ENCODE measurements at places on chromosomes 11 and 22. TPM values are rescaled to one million over a fixed set of nuclear protein-coding genes. Genes with fewer than 3 reads are reported as not detected.
A peak's percentile ranks its signal among the peaks of the same experiment; 100 is the strongest.

The FGF19 gene
- not detected for total RNA-seq

DNA sequence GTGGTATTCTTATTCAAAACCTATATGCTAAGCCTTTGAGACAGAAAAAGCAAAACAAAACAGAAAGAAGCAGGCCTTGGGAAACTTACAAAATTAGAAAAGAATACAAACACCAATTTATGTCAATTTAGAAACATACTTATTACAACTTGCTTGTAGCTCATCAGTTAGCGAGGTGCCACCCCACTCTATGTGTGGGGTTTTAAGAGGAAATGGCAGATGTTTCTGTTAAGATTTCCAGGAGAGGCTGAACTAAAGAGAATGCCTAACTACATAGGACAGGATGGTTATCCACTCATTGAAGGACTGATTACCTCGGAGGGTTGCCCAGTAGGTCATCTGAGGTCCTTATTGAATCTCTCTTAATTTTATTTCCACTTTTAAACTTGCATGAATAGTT lies 302.0 kb downstream of the ETS1 start:
- peaks cover 6% of the 10 kb centered on the region for H3K4me1 ChIP-seq
- H3K27ac ChIP-seq = no peak overlapping the region
- H3K4me3 ChIP-seq = no peak overlapping the region
- DNase-seq = no peak

The OR4D5 gene
- total RNA-seq = not detected

DNA sequence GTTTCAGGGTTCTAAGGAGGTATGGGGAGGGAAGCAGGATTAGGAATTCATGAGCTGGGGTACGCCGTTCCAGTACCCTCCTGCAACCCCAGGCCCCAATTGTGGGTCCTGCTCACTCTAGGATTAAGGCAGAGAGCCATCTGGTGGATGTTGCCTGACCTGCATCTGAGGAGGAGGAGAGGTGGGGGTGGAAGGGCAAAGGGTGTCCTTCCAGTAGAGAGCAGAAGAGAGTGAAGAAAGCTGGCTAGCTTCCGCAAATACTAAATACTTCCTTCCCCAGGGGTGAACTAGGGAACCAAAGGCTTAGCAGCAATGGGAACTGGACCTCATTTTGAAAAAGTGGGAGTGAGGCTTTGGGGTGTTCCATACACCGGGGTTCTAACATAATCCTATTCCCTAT lies 10.6 kb downstream of the LRRC51 start:
- H3K36me3 ChIP-seq = peaks cover 22% of the 10 kb centered on the region
- no peak overlapping the region for H3K4me3 ChIP-seq
- peaks cover 13% of the 10 kb centered on the region for H3K4me1 ChIP-seq
- H3K27me3 ChIP-seq = no peaks in the 10 kb centered on the region
- H3K27ac ChIP-seq = peak overlapping the region; percentile 56

The SCUBE2 gene
- 1.8 TPM for total RNA-seq

The GPR83 gene
- 0.25 TPM for total RNA-seq

- H3K27ac ChIP-seq = no peak overlapping the region
- H3K4me1 ChIP-seq = peaks cover 34% of the 10 kb centered on the region
- no peak for DNase-seq
- H3K4me3 ChIP-seq = no peak overlapping the region
These were observed 105.0 kb upstream of the SESN3 start for GRCh38 chr11:95335989-95336388.

- no peak for DNase-seq
- H3K27me3 ChIP-seq = peaks cover 66% of the 10 kb centered on the region
- no peak overlapping the region for H3K27ac ChIP-seq
- no peaks in the 10 kb centered on the region for H3K36me3 ChIP-seq
- no peak overlapping the region for H3K4me3 ChIP-seq
These were observed 83.5 kb upstream of the EIF3D start for GRCh38 chr22:36612458-36612857.

The UBXN1 gene
- 82.3 TPM for total RNA-seq

DNA sequence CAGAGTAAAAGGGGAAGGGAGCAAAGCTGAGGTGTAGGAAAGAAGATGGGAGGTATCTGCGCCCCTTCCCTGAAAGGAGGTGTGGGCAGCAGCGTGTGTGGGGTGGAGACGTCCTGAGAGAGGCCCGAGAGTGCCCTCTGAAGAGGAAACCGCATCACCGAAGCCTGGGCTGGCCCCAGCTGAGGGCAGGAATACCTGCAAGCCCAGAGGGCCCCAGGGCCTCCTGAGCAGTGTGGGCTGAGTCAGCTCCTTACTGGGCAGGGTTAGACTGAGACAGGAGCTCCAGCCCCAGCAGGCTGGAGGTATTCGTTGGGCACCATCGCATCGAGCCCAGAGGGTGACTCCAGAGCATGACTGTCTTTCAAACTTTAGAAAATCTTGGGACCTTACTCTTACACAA lies 534.0 kb upstream of the B3GAT1 start:
- H3K27me3 ChIP-seq = peaks cover 49% of the 10 kb centered on the region
- H3K27ac ChIP-seq = no peak overlapping the region
- H3K36me3 ChIP-seq = no peaks in the 10 kb centered on the region
- peaks cover 17% of the 10 kb centered on the region for H3K4me1 ChIP-seq

DNA sequence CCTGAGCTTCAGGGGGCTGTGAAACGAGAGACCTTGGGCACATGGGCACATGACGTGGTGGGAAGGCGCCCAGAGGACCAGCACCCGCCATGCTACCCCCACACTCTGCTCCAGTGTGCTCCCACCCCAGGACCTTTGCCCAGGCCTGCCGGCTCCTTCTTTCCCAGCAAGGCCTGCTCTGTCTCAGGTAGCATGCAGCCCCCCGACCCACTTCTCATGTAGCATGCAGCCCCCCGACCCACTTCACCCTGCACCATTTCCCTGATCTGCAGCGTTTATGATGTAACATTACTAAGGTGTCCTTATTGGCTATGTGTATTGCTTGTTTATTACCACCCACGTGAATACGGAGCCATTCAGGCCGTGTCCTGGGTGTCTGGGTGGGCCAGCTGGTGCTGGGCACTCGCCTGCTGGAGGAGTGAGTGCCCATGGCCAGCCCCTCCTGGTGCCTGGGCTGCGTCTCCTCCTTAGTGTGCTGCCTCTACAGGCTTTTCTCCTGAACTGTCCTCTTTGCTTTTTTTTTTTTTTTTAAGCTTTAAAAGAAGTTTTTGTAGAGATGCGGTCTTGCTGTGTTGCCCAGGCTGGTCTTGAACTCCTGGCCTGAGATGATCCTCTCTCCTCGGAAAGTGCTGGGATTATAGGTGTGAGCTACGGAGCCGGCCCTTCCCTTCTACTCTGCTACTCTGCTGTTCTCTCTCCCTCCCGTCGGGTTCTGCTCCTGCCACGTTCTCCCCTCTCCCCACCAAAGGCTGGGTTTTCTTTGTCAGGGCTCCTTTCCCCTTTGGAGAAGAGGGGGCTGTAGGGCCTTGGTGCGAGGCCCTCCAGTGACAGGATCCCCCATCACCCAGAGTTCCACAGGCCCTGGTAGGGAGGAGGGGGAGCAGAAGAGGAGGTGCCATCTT lies 29.4 kb downstream of the LRP5 start:
- peaks cover 88% of the 10 kb centered on the region for H3K4me1 ChIP-seq
- H3K27ac ChIP-seq = peak overlapping the region; percentile 62
- H3K4me3 ChIP-seq = no peak overlapping the region

GRCh38 chr22:43616645-43617044 lies 195.5 kb downstream of the EFCAB6 start:
- DNase-seq = no peak
- no peak overlapping the region for H3K27ac ChIP-seq
- H3K27me3 ChIP-seq = no peaks in the 10 kb centered on the region
- H3K36me3 ChIP-seq = peaks cover 4% of the 10 kb centered on the region

The CREB3L1 gene
- 40.9 TPM for total RNA-seq

- no peaks in the 10 kb centered on the region for H3K36me3 ChIP-seq
- H3K27ac ChIP-seq = peak overlapping the region; percentile 95
- peak overlapping the region; percentile 73 for H3K4me3 ChIP-seq
- no peak for DNase-seq
- peaks cover 35% of the 10 kb centered on the region for H3K27me3 ChIP-seq
- H3K4me1 ChIP-seq = peaks cover 67% of the 10 kb centered on the region
These were observed 705 bp downstream of the CLDN5 start for GRCh38 chr22:19523240-19524169.

DNA sequence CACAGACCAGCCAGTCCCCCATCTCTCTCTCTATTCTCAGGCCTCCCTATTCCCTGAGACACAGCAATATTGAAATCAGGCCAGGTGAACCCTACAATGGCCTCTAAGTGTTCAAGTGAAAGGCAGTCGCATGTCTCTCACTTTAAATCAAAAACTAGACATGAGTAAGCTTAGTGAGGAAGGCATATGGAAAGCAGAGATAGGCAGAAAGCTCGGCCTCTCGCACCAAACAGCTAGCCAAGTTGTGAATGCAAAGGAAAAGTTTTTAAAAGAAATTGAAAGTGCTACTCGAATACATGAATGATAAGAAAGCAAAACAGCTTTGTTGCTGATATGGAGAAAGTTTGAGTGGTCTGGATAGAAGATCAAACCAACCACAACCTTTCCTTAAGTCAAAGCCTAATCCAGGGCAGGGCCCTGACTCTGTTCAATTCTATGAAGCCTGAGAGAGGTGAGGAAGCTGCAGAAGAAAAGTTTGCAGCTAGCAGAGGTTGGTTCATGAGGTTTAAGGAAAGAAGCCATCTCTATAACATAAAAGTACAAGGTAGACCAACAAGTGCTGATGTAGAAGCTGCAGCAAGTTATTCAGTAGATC lies 19.8 kb upstream of the MPZL2 start:
- H3K27me3 ChIP-seq = no peaks in the 10 kb centered on the region
- no peak overlapping the region for H3K4me3 ChIP-seq
- no peaks in the 10 kb centered on the region for H3K36me3 ChIP-seq
- H3K27ac ChIP-seq = no peak overlapping the region
- DNase-seq = no peak

GRCh38 chr11:135008001-135008405 lies 596.0 kb upstream of the B3GAT1 start:
- no peak for DNase-seq
- no peak overlapping the region for H3K4me3 ChIP-seq
- no peak overlapping the region for H3K27ac ChIP-seq
- no peaks in the 10 kb centered on the region for H3K36me3 ChIP-seq
- H3K4me1 ChIP-seq = peaks cover 22% of the 10 kb centered on the region

DNA sequence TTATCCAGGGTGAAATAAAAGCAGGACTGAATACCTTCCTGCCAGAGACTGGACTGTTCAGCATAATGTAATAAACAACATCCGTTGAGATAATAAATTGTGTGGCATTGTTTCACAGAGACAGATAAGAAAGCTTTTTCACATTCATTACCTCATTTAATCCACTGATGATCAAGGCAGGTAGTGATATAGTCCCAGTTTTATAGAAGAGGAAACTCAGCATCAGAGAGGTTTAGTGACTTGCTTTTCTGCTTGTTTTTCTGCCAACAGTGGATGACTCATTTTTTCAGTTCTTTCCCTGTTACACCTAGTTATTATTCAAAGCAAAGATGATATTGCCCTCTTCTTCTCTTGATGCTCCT lies 4.0 kb downstream of the MYO18B start:
- peaks cover 67% of the 10 kb centered on the region for H3K4me1 ChIP-seq
- H3K27ac ChIP-seq = peak overlapping the region; percentile 74
- H3K4me3 ChIP-seq = peak overlapping the region; percentile 71
- DNase-seq = no peak

DNA sequence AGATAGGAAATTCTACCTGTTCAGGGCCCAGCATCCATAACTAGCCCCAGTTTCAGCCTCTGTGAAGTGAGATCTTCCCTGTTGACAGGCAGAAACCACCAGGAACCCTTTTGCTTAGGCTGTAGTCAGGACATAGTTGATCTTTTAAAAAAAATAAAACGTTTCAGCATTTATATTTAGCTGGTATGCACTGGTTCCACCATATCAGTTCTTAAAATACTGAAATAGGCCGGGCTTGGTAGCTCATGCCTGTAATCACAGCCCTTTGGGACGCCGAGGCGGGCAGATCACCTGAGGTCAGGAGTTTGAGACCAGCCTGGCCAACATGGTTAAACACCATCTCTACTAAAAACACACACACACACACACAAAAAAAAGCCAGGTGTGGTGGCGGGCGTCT lies 35.3 kb downstream of the GALNT18 start:
- H3K4me1 ChIP-seq = peaks cover 92% of the 10 kb centered on the region
- peak overlapping the region; percentile 52 for H3K27ac ChIP-seq
- no peak for DNase-seq

The AGBL2 gene
- 0.38 TPM for total RNA-seq

The EXPH5 gene
- 0.88 TPM for total RNA-seq

DNA sequence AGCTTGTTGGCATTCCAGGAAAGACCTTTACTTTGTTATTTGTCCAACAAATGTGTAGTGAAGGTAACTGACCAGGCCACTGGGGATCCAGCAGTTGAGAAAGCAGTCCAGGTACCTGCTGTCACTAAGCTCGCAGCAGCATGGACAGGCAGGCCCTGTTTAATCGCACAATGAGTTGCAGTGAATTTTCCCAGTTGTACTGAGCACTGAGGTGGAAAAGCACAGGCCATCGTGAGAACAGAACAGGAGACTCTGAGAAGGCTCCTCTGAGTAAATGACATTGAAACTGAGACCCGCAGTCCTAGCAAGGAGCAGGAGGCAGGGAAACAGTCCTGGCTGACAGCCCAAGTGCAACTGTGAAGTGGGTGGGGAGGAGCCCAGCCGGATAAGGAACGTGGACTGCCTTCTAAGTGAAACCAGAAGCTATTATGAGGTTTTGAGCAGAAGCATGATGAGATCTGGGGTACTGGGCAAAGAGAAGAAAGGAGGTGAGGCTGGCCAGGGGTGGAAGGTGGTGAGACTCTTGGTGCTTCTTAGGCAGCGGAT lies 39.8 kb upstream of the CDON start:
- H3K36me3 ChIP-seq = no peaks in the 10 kb centered on the region
- DNase-seq = peak; percentile 37
- H3K27me3 ChIP-seq = no peaks in the 10 kb centered on the region
- peaks cover 20% of the 10 kb centered on the region for H3K4me1 ChIP-seq
- H3K27ac ChIP-seq = peak overlapping the region; percentile 2

DNA sequence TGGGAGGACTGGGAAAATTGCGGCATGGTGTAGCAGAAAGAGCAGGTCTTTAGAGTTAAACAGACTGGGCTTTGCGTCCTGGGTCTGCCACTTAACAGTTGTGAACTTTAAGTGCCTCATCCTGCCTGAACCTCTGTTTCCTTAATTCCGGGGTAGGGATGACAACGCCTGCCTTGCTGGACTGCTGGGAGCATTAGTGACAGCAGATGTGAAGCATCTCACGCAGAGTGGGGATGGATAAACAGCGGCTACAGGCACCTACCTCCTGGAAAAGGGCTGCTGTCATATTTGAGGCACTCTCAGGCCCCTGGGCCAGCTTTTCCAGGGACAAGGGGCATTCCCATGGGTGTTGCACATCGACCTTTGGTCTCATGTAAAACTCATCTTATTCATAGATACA lies 572.2 kb downstream of the TBC1D22A start:
- no peak for DNase-seq
- H3K27me3 ChIP-seq = peaks cover 44% of the 10 kb centered on the region
- H3K27ac ChIP-seq = no peak overlapping the region
- H3K36me3 ChIP-seq = no peaks in the 10 kb centered on the region
- no peak overlapping the region for H3K4me3 ChIP-seq

The GTSE1 gene
- total RNA-seq = 0.25 TPM

The SCN3B gene
- 1.9 TPM for total RNA-seq

Measured in left ventricle myocardium inferior (tissue), 1 donor.